WERI-Rb-1 (cell line): ENCODE measurements at places on chromosomes 2 and 18.

- DNase-seq = no peak
Measured at GRCh38 chr2:217959723-217960122, 43.1 kb downstream of the TNS1 start.

DNA sequence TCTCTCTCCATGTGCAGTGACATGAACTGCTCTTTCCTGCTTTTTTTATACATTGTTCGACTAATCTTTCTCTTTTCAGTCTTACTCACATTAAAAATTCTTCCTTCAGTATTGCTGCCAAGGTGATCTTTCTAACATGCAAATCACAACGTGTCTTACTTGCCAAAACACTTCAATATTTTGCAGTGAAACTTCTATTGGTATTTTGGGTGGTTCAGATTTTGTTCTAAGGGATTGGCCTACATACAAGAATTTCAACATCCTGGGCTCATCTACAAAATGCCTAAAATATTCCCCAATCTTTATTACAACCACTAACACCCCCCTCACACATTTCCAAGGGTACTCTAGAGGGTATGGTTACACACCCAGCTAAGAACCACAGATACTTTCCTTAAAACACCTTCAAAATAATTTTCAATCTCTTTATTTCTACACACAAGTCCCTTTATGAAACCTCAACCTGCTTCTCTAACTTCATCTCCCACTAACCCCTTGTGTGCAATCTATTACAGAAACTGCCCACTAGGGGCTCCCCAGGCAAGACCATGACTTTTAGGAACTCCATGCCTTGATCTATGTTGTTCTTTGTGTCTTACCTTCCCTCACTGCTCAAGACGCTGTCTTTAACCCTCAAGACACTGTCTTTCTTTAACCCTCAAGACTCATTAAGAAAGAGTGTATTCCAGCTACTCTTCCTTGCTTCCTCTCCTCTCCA lies 50.9 kb downstream of the COL3A1 start:
- peak; percentile 24 for DNase-seq

DNA sequence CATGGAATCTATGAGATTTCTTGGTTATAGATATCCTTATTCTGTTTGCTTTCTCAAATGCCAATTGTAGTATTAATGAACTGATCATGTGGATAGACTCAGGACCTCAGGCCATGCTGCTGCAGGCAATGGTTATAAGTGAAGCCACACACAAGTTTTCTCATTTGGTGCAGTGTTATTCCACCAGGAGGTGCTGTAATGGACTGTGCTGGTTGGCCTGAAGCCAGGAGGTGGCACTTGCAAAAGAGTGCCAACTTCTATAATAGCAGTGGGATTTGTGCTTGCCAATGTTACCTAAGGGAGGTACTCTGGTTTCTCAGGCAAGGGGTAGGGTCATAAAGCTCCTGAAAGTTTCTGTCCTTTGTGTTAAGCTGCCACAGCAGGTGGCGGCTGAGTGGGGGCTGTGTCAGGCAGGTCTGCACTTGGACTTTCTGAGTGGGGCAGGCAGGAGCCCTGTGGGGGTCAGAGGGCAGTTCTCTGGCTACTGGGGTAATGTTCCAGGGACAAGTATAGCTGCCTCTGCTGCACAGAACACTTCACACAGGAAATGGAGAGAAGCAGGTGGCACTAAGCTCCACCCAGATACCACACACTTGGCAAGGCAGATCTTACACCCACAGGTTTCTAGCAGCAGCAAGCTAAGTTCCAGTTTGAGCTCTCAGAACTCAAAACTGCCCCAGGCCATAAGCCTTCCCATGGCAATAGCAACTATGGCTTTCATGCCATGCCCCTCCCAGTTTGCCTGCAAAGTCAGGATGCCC lies 352.6 kb upstream of the CWC22 start:
- no peak for DNase-seq

DNA sequence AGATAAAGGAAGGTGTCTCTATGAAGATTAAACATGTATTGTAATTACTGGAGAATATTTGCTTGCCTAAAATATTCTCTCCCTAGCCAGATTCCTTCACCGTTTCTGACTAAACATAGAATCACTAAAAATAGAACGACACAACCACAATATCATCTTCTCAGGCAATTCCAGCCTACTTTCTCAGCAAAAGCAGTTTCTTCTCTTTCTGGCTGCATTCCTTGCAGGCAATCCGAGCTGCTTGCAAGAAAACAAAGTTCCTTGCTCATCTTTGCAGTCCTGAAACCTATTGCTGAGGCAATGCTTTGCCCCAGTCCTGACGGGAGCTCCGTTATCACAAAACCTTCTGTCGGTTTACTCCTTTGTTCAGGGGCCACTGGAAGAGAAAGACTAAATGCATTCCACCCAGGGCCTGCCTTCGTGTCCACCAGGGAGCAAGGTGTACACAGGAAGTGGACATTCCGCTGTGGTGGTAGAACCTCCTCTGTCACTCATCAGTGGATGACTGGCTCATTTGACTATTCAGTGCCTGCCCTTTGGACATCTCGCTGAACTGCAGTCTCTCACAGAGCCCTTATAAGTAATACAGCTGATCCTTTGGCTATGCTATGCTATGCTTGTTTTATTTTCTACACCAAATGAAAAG lies 239.2 kb upstream of the DOK6 start:
- no peak for DNase-seq

- no peak for DNase-seq
Measured at GRCh38 chr2:25651066-25651465, 22.3 kb downstream of the DTNB start.

DNA sequence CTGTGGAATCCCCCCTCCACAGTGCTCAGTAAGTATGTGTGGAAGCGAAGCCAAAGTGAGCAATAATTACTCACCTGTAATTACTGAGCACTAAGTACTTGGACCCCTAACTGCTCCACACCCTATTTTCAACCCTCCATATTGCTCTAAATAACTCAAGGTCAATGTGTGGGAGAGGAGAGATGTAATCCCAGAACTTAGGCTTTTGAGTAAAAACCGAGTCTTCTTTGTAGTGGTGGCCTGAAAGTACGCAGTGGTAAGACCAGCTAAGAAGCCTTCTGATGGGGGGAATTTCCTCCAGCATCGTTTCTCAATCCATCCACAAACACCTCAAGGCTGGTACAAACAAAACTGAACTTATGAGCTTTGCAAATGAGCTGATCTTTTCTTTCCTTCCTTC lies 551.6 kb downstream of the ZEB2 start:
- no peak for DNase-seq

DNA sequence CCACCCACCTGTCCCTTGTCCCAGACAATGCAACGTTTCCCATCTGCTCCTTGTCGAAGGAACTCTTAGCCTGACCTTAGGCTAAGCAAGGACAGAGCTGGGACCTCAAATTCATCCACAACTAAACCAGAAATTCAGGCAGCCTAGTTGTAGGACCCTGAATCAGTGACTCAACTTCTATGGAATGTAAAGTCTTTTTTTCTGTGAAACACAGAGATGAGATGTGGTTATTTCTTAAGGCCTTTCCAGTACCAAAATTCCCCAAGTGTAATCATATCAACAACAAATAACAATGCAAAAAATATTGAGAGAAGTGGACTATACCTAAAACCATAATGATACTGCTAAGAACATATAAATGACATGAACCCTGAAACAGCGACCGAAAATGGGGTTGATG lies 46.7 kb downstream of the EN1 start:
- no peak for DNase-seq
